Stimulated activated CD8-positive, alpha-beta memory T cell treated with anti-CD3 and anti-CD28 coated beads, Interleukin-15, amount 100 ng/mL, for 48 hours (primary cell): ENCODE measurements at places on chromosomes 5 and 9.

DNA sequence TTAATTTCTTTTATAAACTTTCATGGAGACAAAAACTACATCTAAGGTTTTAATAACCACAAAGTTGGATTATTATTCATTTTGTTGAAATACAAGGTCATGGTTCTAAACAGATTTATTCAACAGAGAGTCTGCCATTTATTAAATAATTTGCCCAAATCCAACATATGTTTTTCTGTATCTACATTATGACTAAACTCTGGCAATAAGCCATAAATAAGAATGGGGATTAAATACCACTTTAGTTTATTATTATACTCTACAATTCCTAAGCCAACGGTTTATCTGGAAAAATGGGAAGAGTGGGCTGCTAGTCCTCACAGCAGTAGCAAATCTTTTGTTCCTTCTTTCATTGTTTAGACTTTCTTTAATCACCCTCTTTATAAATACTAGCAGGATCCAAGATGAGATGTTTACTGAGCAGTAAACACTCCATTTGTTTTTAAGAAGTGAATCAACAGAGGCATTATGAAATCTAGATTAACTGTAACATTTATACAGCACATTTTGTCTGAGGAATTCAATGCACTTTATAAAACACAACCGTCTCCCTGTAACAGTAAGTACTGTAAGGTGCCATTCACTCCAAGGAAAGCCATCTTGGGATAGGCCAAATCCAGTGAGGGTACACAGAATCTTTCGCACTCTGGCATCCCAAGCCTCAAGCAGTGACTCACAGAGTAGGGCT is 89.7 kb downstream of the DROSHA start:
- no peak for DNase-seq

DNA sequence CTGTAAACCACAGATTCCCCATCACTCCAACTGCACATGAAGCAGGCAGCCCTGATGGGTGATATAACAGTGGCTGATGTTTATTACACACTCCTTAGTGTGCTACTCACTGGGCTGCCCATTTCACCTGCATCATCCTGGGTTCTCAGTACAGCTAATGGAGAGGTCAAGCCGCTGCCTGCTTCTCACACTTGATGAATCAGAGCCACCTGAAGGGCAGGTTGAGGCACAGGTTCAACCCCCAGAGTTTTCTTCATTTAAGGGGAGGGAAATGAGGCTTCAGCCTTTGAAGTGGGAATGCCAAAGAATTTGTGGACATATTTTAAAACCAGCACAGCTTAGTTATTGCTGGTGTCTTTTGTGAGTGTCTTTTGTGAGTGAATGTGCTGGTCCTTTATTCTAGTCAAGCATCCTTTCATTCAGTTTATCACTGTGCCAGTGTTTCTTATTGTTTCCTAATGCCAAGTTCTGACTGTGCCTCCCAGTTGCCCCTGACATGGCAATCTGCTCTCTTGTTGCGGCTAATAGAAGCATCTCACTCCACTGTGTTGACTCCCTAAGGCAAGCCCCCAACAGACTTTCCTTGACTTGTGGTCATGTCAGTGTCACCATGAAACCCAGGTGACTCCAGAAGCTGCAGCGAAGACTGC is 109.2 kb downstream of the FBXL7 start:
- no peak for DNase-seq

DNA sequence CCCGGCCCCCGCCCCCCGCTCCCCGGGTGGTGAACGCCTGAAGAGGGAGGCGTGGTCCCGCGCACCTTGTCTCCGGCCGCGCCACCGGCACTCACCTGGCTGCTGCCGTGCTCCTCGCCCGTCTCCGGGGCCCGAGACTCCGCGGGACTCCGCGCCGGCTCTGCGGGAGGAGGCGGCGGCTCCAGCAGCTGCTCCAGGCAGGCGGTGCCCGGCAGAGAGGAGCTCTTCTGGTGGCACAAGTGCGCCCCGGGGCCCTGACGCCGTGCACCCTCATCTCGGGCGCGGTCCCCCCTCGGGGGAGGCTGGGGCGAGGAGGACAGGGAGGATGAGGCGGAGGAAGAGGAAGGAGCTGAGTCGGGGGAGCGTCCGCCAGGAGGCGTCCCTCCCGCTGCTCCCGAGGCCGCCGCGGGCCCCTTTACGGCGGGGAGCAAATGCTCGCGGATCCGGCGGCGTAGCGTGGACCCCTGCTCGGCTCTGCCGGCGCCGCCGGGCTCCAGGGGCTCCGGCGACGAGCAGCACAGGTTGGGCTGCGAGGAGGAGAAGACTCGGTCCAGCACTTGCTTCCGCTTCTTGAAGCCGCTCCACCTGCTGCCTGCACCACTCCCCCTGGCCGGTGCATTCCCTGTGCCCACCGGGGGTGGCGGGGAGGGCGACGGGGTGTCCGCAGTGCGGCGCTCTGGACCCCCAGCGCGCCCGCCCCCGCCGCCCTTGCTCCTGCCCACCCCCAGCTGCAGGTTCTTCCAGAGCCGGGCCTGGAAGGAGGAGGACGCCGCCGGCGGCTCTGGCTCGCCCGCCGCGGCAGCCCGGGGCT is 928 bp downstream of the MCTP1 start:
- peak; percentile 1 for DNase-seq

- no peak for DNase-seq
These were observed 275.1 kb downstream of the SLF1 start for GRCh38 chr5:94893412-94894135.

- no peak for DNase-seq
These were observed 4.5 kb downstream of the EXOC3 start for GRCh38 chr5:447501-447900.

DNA sequence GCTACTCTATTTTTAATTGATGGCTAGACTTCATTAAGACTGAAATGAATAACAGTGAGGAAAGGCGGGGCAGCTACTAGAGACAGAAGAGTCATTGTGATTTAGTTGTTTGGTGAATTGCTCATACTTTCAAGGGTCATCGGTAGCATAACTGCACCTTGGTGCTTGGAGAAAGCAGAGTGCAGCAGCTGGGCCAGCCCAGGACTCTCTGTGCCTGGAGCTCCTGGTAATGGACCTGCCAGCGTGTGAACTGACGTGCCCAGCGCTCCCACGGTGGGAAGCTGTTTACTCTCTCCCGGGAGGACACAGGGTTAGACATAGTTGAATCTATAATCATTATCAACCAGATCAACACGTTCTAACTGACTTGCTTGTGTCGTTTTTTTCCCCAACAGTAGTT is 42.9 kb downstream of the LURAP1L start:
- no peak for DNase-seq

- DNase-seq: no peak
These were observed 112.4 kb downstream of the MEF2C start for GRCh38 chr5:88770276-88771257.

GRCh38 chr9:21402386-21403251 is 6.3 kb upstream of the IFNA8 start:
- no peak for DNase-seq

DNA sequence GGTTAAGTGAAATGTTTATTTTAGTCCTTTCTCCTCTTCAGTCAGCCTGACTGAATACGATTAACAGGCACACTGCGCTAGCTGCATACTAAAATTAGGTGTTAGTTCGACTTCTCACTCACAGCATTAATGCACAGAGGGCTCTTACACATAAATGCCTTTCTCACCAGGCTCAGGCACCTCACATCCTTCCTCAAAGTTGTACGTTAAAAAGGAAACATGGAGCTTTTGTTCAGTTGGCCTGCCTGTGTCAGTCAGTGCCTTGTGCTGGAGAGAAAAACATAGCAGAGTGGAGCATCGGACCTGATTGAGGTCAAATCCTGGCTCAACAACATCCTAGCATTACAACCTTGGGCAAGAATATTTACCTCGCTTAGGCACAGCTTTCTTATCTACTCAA is 236.0 kb upstream of the ZNF462 start:
- DNase-seq: no peak

- no peak for DNase-seq
These were observed 70.4 kb downstream of the TRPM6 start for GRCh38 chr9:74817281-74817810.

DNA sequence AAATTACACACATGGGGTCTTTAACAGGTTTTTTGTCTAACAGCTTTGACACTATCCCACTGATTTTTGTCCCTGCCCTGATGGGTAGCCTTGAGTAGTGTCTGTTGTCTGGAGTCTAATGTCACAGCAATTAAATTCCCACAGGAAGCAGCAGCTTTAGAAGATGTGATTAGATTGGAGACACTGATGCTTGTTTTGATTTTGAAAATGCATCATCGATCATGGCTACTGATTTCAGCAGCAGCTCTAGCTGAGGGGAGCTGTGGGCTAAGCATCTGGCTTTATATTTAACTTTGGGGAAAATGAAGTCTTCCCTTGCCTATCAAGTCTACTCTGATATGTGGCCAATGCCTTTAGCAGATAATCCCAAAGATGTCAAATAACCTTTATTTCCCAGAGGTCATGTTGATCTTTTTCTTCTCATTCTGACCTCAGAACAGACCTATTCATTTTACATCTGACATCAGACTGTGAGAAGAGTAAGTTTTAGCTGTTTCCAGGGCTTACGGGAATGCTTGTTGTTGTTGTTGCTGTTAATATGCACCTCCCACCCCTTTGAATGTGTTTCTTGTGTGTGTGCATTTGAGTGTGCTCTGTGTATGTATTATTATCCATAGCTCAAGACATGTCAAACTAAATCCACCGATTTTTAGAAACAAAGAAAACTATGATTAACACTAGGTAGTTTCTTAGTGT is 704.9 kb upstream of the NUDT12 start:
- no peak for DNase-seq

GRCh38 chr5:160250826-160251225 is 21.5 kb downstream of the FABP6 start:
- no peak for DNase-seq

GRCh38 chr9:104905931-104906330 is 22.0 kb downstream of the ABCA1 start:
- no peak for DNase-seq

DNA sequence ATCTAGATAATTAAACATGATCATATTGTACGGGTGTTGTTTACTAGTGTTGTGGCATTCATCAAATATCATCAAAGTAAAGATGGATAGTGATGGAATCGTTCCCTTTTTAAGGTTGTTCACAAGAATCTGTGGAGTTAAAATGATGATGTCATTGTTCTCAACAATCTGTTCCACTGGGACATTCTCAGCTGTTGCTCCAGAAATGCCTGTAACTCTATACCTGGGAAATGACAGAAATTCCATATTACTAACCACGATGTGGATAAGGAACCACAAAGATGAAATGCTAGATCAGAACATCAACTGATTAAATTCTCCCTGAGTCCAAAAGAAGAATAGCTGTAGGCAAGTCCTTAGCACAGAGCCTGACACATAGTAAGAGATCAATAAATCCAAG is 38.0 kb downstream of the RIGI start:
- no peak for DNase-seq

GRCh38 chr5:45417285-45417998 is 278.7 kb downstream of the HCN1 start:
- no peak for DNase-seq

GRCh38 chr5:64773533-64773932 is 4.8 kb downstream of the CWC27 start:
- DNase-seq: no peak

DNA sequence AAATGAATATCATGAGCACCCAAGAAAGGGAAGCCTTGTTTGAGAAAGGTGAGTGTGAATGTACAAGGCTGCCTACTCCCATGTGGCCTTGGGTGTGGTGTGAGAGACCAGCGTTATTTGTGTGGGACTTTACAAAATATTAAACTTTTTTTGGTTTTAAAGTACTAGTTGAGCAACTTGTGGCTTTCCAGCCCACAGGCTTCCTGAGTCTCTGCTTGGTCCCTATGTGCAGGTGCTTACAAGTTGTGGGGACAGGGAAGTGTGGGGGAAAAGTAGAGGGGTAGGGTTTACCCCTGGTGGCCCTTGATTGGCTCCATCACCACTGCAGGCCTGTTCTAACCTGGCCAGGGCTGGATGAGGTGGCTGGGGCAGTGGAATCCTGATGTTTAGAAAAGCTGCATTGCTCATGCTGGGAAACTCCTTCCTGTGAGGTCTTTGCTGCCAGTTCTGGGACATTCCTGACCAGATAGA is 19.7 kb downstream of the PTTG1 start:
- DNase-seq: no peak

DNA sequence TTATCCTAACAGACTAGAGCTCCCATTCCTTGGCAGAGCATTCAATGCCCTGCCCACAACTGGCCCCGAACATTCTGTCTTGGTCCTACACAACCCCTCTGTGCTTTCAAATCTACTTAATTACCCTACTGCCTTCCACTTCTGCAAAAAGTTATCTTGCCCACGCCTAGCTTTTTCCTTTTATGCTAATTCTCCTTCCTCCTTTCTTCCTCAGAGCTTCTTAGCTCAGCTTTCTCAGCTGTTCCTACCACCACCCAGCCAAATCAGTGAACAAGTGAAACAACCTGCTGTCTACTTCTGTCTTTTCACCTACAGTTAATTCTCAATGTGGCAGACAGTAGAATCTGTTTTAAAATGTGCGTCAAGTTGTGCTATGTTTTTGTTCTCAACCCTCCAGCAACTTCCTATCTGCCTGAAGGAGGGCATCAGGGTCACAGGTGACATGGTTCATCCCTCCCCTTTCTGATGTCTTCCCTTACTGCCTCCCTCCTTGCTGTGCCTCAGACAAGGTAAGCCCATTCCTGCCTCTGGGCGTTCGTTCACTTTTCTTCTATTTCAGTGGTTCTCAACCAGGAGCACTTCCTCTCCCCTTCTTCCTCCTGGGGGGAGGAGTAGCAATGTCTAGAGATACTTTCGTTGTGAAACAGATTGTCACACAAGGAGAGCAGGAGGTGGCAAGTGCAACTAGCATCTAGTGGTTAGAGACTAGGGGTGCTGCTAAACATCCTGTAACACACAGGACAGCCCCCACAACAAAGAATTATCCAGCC is 1.3 kb upstream of the REEP5 start:
- DNase-seq: no peak

DNA sequence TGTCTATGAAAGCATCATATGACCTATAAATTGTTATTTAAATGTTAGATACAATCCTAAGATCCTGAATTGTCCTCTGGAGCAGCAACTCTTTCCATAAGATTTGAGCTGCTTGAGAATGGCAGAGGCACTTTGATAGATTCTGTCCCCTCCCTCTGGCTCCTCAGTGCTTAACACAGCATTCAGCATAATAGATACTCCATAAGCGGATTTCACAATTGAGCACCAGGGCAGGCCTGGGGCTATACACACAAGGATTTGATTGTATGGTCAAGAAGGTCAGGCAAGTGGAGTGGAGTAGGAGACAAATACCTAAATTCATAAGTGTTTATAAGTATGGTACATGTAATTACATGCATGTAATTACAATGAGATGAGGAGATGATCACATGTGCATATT is 96.3 kb downstream of the FOXD1 start:
- DNase-seq: no peak

DNA sequence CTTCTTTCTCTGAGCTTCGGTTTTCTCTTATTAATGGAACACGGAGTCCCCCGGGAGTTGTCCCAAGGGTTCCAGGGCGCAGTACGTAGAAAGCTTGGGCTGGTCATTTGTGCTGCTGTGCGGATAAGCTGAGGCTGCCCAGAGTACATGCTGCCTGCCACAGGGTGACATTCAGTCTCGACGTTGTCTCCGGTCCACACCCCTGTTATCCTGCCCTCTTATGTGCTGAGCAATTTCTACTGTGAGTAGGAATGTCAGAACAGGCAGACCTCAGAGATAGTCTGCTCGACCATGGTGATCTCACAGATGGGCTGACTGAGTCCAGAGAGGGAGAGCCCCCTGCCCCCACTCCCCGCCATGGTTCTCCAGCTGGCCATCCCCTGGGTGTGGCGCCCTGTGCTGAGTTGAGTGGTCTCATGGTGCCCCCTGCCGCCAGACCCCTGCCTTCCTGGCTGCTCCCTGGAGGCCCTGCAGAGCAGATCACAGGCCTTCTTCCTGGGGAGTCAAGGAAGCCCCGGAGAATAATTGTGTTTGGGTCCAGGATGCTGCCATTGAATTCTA is 124.0 kb downstream of the RGS3 start:
- no peak for DNase-seq
